ENCODE measurements at places on chromosomes 3 and 15. TPM values are rescaled to one million over a fixed set of nuclear protein-coding genes. Genes with fewer than 3 reads are reported as not detected.

DNA sequence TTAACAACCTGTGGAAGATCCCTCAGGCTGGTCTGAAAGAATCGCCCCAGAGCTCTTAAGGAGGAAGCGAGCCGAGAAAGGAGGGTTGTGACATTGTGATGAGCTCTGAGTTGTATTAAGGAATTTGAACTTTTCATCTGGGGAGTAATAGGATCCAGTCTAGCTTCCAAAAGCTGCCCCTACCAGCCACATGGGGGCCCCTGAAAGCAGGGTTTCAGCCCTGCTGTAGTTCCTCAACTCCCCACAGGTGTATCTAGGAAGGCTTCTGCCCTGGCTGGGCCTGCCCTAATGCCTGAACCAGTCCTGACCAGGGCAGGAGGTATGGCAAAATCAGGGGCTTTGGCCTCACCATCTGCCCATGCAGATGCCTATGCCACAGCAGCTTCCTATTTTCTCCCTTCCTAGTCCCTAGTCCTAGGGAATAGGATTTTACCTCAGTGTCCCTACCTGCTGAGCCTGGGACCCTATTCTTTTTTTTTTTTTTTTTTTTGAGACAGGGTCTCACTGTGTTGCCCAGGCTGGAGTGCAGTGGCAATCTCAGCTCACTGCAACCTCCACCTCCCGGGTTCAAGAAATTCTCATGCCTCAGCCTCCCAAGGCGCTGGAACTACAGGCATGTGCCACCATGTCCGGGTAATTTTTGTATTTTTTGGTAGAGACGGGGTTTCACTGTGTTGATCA lies 5.0 kb upstream of the AP3S2 start:
- no peaks in the 10 kb centered on the region for H3K36me3 ChIP-seq
- DNase-seq, result peak; percentile 20
- H3K4me1 ChIP-seq, result peaks cover 15% of the 10 kb centered on the region
- no peak overlapping the region for H3K27ac ChIP-seq
- H3K27me3 ChIP-seq, result no peaks in the 10 kb centered on the region
- no peak overlapping the region for H3K4me3 ChIP-seq

Gene SLC51A
- not detected for total RNA-seq

Gene B3GNT5
- 41.0 TPM for total RNA-seq

DNA sequence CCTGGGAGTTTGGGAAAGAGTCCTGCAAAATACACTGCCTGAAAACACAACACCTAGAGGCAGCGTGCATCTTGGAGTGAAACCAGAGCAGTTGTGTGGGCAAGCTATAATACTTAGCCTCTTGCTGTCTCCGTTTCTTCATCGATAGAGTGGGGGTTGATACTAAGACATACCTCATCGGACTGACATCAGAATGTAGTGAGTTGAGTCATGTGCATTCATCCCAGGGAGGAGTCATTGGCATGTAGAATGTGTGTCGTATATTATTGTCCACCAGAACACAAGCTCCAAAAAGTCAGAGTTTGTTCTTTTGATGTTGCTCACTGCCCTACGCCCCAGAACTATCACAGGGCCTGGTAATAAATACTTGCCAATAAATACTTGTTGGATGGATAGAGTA lies 4.3 kb downstream of the SNTN start:
- DNase-seq, result no peak
- H3K27ac ChIP-seq, result no peak overlapping the region
- H3K27me3 ChIP-seq, result no peaks in the 10 kb centered on the region
- no peak overlapping the region for H3K4me3 ChIP-seq

Gene TMEM207
- total RNA-seq, result not detected

Gene CCR8
- total RNA-seq, result 12.2 TPM

Gene LRRC31
- 0.07 TPM for total RNA-seq

Gene NRROS
- 51.4 TPM for total RNA-seq

GRCh38 chr3:172210355-172210754 lies 171.0 kb downstream of the FNDC3B start:
- H3K36me3 ChIP-seq, result peaks cover 13% of the 10 kb centered on the region
- H3K27ac ChIP-seq, result no peak overlapping the region
- no peak for DNase-seq
- peaks cover 25% of the 10 kb centered on the region for H3K4me1 ChIP-seq
- no peak overlapping the region for H3K4me3 ChIP-seq
- H3K27me3 ChIP-seq, result no peaks in the 10 kb centered on the region

DNA sequence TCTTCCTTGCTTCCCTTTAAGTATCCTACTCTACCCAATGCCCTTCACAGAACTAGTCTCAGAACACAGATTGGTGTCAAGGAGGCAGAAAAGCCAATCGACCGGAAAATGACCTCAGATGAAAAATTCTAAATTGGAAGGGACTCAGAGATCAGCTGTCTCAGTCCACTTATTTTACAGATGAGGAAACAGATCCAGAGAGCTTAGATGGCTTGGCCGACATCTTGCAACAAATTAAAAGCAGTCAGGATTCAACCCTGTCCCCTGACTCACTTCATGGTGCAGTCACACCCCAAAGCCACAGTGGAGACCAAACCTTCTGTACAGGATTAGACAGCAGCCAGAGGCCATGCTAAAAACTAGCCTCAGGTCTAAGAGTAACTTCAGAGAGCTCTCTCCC lies 169.3 kb upstream of the BHLHE40 start:
- no peaks in the 10 kb centered on the region for H3K27me3 ChIP-seq
- H3K4me3 ChIP-seq, result peak overlapping the region; percentile 27
- H3K36me3 ChIP-seq, result peaks cover 81% of the 10 kb centered on the region
- H3K4me1 ChIP-seq, result peaks cover 67% of the 10 kb centered on the region
- no peak for DNase-seq

DNA sequence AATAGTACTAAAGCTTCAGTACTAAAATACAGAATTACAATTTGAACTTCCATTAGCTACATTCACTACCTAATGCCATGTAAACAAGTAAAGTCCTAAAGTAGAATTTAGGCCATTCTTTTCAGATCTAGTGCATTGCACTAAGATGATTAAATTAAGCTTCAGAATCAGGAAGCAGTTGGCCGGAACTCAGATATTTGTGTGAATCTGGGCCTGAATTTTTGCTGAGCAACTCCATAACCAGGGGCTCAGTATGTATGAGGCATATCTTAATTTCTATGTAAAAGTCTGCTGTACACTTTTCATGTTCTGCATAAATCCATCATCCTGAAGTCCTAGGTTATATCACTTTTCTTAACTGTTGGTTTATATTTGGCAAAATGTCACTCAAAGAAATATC lies 246.4 kb downstream of the RBMS3 start:
- no peaks in the 10 kb centered on the region for H3K27me3 ChIP-seq
- no peak overlapping the region for H3K27ac ChIP-seq
- no peak overlapping the region for H3K4me3 ChIP-seq
- no peaks in the 10 kb centered on the region for H3K36me3 ChIP-seq
- H3K4me1 ChIP-seq, result no peaks in the 10 kb centered on the region

- no peaks in the 10 kb centered on the region for H3K36me3 ChIP-seq
- no peak for DNase-seq
- H3K27ac ChIP-seq, result no peak overlapping the region
- no peak overlapping the region for H3K4me3 ChIP-seq
- H3K27me3 ChIP-seq, result peaks cover 27% of the 10 kb centered on the region
Measured at GRCh38 chr3:127734754-127735473, 62.2 kb downstream of the ABTB1 start.

DNA sequence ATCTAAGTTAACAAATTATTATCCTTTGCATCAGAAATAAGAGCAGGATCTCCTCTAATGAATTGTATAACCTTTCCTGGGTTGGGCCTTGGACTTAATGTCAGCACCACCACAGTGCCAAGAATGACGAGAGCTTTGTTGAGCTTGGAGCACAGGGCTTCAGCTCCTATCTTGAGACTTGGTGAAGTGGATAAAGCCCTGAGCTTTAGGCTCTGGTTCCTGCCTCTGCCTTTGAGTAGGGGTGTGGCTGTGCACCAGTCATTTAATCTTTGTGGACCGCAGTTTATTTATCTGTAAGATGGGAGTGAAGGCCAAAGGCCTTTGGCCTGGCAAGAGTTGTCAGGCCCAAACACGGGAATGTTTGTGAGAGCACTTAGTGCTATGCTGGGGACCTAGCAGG lies 162.2 kb downstream of the VGLL4 start:
- H3K27me3 ChIP-seq, result no peaks in the 10 kb centered on the region
- no peak overlapping the region for H3K4me3 ChIP-seq
- H3K4me1 ChIP-seq, result peaks cover 5% of the 10 kb centered on the region
- no peak for DNase-seq
- no peak overlapping the region for H3K27ac ChIP-seq

Gene TMCO5A
- not detected for total RNA-seq

DNA sequence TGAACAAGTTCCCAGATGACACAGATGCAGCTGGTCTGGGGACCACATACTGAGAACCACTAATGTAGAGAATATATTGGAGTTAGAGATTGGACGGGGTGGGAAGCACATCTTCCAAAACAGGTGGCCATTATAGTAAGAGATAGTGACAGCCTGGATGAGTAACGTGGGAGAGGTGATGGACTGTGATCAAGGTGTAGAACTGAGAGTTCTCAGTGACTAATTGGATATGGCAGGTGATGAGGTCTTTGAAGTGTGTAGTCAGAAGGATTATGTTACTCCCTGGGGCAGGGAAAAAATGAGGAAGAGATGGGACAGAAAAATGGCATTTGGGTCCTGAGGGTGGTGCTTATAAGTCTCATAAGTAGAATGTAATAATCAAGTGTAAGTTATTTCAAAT lies 66.6 kb downstream of the KCNMB2 start:
- H3K27me3 ChIP-seq, result no peaks in the 10 kb centered on the region
- DNase-seq, result no peak
- no peak overlapping the region for H3K4me3 ChIP-seq
- H3K36me3 ChIP-seq, result no peaks in the 10 kb centered on the region
- H3K27ac ChIP-seq, result no peak overlapping the region

GRCh38 chr3:127671523-127672428 lies 976 bp upstream of the ABTB1 start:
- peak overlapping the region; percentile 93 for H3K4me3 ChIP-seq
- H3K27ac ChIP-seq, result peak overlapping the region; percentile 97
- DNase-seq, result no peak
- H3K36me3 ChIP-seq, result no peaks in the 10 kb centered on the region
- H3K27me3 ChIP-seq, result no peaks in the 10 kb centered on the region

GRCh38 chr15:95604634-95605036 lies 725.9 kb upstream of the NR2F2 start:
- H3K4me1 ChIP-seq, result no peaks in the 10 kb centered on the region
- no peaks in the 10 kb centered on the region for H3K36me3 ChIP-seq
- DNase-seq, result no peak
- H3K27ac ChIP-seq, result no peak overlapping the region

GRCh38 chr3:157119369-157119951 lies 40.5 kb downstream of the CCNL1 start:
- DNase-seq, result peak; percentile 42
- H3K4me1 ChIP-seq, result peaks cover 31% of the 10 kb centered on the region
- no peak overlapping the region for H3K4me3 ChIP-seq
- no peaks in the 10 kb centered on the region for H3K27me3 ChIP-seq
- H3K27ac ChIP-seq, result peak overlapping the region; percentile 5
- peaks cover 6% of the 10 kb centered on the region for H3K36me3 ChIP-seq

DNA sequence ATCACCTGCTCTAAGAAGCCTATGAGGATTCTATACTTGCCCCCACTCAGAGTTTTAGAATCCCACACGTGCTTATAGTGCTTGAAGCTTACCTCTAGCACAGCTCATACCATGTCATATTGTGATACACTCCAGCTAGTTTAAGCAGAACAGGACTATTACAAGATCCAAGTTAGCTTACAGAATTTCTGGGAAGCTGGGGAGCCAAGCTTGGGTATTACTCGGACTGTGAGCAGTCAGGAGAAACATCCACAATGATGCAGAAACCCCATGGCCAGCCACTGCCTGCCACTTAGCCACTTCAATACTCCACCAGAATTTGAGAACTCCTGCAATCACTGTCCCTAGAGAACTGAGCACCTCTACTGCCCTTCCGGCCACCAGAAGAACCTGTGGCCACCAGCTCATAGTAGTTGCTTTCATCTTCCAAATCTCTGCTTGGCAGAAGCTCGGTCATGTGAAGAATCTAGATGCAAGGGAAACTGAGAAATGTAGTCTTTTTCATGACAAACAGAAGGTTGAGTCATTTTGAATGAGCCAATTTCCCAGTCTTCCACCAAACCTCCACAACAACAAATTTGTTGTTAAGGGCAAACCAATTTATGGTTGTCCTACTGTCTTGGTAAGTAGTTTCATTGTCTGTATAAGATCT lies 27.7 kb upstream of the SSR3 start:
- H3K27ac ChIP-seq, result no peak overlapping the region
- H3K27me3 ChIP-seq, result peaks cover 18% of the 10 kb centered on the region
- H3K4me3 ChIP-seq, result no peak overlapping the region
- DNase-seq, result no peak

DNA sequence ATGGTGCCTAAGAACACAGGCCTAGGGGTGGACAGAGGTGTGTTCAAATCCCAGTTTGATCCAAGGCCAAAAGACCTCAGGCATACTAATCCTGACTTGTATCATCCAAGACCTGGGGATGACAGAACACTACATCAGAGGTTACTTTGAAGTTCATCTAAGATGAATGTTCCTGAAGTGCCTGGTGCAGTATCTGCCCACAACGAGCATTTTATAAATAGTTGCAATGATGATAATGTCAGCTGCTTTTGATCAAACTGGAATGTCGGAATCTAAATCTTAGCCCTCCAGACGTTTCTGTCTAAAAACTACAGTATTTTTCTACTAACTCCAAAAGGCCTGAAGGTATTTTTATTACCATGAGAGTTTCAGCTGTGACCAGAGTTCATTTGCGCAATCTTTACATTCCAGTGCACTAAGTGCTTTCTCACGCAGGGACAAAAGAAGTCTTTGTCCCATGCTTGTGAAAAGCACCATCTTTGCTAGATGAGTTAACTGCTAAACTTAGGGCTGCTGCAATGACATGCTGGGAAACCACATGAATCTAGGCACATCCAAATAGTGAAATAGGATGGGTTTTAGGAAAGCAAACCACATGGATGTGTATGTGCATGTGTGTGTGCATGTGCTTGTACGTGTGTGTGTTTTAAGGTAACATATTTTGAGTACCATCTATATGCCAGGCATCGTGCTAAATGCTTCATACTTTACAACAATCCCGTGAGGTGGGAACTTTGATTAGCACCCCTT lies 18.1 kb downstream of the ANXA2 start:
- peaks cover 7% of the 10 kb centered on the region for H3K4me1 ChIP-seq
- no peaks in the 10 kb centered on the region for H3K27me3 ChIP-seq
- peaks cover 71% of the 10 kb centered on the region for H3K36me3 ChIP-seq
- no peak for DNase-seq

DNA sequence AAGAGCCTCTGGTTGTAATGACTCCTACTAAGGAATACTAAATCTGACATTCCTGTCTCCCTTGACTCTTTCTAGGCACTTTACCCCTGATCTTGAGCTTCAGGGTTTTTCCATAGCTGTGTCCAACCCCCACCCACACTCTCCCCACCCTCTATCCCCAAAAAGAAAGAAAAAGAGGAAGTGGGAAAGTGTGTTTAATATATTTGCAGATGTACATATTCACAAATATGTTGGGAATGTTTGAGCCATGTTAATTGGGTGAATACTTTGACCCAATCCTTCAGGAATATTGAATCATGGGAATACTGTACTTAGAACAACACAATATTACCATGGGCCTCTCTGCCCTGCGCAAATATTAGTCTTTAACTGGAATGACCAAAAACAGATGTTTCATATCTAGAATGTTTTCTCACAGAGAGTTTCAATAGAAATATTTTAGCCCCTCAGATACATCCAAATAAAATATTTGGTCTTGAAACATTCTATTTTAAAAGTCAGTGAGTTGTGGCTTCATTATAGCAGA lies 19.8 kb upstream of the PFN2 start:
- no peak overlapping the region for H3K4me3 ChIP-seq
- H3K27ac ChIP-seq, result no peak overlapping the region
- peaks cover 11% of the 10 kb centered on the region for H3K27me3 ChIP-seq
- H3K4me1 ChIP-seq, result no peaks in the 10 kb centered on the region
- no peaks in the 10 kb centered on the region for H3K36me3 ChIP-seq
- DNase-seq, result no peak

Gene CORO2B
- 0.41 TPM for total RNA-seq
